ENCODE measurements at places on chromosomes 12 and 14. TPM values are rescaled to one million over a fixed set of nuclear protein-coding genes. Genes with fewer than 3 reads are reported as not detected.

GRCh38 chr14:104014764-104015163 lies 70.7 kb upstream of the ASPG start:
- DNase-seq: no peak

- no peak for DNase-seq
Observed at GRCh38 chr12:38880288-38880687, 25.1 kb downstream of the CPNE8 start.

Gene TRHDE
- total RNA-seq: 5.8 TPM

DNA sequence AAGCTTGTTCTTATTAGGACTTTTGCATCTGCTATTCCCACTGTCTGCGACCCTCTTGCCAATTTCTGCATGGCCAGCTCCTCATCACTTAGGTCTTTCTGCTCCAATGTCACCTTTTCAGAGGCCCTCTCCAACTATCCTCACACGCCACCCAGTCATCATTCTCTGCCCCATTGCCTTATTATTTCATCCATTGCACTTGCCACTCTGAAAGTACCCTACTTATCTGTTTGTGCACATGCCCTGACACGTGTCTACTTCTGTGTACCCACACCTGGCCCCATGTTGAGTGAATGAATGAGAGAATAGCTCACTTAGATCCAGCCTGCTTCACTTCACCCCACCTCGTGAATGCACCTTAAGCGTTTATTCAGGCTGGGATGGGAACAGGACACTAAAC lies 218.7 kb upstream of the TBX3 start:
- no peak for DNase-seq

GRCh38 chr12:125861299-125862281 lies 796.4 kb downstream of the AACS start:
- DNase-seq: no peak

DNA sequence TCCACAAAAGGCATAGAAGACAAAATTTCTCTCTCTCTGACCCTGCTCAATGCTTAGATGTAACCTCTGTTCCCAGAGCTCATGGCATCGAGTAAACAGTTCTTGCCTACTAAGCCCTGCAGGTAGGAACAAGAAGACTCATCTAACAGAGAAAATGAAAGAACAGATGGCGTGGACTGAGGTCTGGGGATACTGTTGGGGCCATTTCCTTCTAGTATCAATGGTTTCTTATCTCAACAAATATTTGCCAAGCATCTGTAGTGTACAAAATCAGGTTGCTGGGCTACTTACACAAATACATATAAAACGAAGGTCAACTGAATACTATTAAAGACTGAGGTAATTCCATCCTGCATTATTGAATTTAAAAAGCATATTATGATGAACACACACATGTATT lies 93.3 kb downstream of the RIMBP2 start:
- no peak for DNase-seq

Gene TMEM260
- 16.5 TPM for total RNA-seq

- no peak for DNase-seq
Observed at GRCh38 chr12:57093415-57094207, 4.7 kb downstream of the NAB2 start.

- DNase-seq: no peak
Observed at GRCh38 chr12:25556153-25556552, 3.1 kb upstream of the LMNTD1 start.

Measured in kidney epithelial cell (primary cell).